ENCODE measurements at places on chromosomes 13 and 19.

DNA sequence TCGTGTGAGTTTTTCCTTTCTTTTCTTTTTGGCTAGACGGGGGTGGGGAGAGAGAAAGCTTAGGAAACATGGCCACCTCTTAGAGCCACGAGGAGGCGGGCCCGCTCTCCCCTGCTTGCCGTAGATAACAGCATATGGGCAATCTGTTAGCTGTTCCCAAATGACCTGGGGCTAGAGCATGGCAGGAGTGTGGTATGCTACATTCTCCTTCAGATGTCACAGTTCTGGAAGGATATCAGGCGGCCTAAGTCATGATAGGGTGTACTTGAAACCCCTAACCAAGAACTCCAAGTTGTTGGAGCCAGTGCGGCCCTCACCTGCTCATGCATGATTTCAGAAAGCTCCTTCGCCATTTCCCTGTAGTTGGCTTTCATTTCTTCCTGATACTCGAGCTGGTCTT, 44.3 kb upstream of the SLC15A1 start:
- no peak for DNase-seq

GRCh38 chr19:28831462-28831861, 381.5 kb downstream of the UQCRFS1 start:
- DNase-seq = no peak

GRCh38 chr13:47087841-47088240, 191.0 kb upstream of the HTR2A start:
- no peak for DNase-seq

- no peak for DNase-seq
These were observed 16.9 kb upstream of the CD22 start for GRCh38 chr19:35311901-35312665.

DNA sequence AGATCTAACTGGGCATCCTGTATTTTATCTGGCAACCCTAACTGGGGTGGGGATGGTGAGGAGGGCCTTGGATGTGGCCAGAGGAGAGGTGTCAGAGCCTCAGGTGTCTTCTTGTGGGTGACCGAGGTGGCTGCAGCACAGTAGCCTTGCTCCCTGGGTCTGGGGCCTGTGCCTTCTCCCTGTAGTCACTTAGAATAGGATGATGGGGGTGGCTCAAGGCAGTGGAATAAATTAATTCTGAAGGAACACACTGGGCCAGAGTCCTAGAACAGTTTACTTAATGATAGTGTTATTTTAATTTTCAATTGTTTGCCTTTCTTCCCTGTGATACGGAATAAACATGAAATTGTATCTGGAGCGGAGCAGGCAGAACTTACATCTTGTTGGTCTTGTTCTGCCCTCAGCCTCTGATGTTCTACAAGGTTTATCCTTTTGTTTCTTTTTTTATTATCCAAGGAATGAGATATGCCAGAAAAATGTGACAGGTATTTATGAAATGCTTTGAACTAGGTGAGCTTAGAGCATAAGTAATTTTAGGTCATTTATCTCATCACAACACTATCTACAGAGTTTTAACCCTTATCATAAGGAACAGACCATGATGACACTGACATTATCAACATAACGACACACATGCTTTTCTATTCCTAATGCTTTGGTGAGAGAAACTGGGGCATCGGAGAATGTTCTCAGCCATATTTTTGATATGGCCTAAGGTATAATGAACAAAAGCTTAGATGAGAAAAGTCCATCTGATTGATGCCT, 51.4 kb downstream of the LRCH1 start:
- no peak for DNase-seq

DNA sequence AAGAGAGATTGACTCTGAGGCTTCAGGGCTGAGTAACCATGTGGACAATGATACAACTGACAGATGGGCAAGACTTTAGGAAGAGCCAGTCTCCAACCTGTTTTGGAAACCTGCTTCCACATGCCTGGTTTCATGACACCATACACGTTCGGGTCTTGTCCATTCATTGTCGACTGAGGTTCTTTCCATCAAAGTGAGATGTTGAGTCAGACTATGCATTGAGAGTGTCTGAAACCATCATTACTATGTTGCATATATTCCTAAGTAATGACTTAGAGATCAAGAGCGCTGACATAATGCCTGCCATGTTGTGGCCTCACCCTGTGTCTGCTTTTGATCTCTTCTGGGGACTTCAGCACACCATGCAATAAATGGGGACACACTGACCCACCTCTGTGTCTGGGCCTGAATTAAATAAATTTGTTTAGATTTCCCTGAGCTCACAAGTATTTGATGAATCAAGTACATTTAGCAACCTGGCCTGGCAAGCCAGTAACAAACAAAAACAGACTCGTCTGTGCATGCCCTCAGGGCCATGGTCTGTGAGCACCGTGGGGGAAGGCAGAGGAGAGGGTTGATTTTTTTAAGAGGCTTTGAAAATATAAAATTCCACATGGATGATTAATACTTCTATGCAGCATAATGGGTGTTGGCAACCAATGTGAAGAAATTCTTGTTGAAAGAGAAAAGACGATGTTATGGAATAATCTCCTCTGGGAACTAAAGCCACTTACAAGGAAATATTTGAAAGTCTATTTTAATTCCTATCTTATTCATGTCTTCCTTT, 49.9 kb upstream of the UBAC2 start:
- no peak for DNase-seq

- DNase-seq = no peak
These were observed 12.4 kb upstream of the ELAVL1 start for GRCh38 chr19:8017808-8018207.

DNA sequence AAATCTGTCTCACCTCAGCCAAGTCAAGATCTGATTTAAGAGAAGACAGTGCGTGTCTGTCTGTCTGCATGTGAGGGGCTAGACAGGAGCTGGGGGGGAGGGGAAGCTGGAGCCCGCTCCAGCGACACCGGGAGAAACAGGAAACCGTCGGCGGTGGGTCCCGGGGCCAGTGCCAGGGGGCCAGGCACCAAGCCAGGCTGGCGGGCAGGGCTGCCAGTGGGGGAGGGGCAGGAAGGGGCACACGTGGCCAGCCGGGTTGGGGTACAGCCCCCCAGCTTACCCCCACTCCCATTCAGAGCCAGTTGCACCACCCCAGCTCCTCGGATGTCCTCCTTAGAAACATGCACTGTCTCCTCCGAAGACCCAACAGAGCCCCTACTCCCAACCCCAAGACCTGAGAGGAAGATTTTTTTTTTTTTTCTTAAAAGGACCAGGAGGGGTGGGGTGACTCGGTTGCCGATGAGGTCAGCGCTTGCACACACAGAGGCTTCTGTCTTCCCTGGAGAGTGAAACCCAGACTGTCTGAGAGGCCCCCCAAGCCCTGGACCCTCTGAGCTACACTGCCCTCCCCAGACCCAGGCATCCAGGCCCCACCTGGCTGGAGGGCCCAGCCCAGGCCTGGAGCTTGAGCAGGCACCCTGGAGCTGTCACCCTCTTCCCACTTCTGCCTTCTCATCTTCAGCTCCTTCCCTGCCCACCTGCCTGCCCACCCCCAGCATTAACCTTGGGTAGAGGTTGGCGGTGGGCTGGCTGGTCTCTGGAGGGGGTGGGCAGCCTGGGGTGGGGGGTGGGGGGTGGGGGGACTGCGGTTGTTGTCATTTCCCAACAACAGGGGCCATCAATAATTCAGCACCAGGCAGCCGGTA, 4.0 kb downstream of the ERF start:
- no peak for DNase-seq

DNA sequence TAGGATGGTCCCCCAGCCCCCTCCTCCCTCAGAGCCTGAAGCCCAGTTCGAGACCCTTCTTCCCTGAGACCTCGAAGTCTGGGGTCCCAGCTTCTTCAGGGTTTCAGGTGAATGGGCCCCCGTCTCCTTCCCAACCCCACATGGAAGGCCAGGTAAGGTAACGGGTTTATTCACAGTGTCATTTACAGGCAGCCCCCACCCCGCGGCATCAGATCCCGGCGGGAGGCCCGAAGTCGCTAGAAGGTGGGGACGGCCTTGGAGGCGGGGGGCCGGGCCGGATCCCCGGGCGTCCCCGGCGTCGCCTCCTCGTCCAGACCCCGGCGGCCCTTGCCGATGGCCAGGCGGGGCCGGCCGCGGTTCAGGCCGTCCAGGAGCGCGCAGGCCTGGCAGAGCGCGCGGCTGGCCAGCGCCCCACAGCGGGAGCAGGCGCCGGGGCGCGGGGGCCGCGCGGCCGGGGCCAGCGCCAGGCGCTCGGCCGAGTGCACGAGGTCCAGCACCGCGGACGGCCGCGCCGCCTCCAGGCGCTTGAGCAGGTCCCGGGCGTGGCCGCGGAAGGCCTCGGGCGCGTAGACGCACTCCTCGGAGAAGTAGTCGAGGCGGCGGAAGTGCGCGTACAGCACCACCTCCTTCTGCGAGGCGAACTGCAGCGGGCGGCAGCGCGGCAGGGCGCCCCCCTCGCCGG, 9.7 kb downstream of the CTU1 start:
- no peak for DNase-seq

DNA sequence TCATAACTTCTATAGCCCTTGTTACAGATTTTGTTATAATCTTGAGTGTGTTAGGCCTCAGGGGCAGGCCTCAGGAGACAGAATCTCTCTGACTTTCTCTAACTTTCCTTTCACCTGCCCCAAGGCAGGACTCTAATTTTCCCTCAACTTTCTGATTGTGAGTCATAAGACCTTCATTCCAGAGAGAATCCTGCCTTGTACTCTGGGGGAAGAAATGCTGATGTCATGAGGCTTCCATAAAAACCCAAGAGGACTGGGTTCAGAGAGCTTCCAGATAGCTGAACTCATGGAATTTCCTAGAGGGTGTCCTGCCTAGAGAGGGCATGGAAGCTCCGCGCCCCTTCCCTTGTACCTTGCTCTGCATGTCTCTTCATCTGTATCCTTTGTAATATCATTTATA, 5.3 kb upstream of the KBTBD6 start:
- no peak for DNase-seq

- DNase-seq = no peak
These were observed 3.8 kb downstream of the FXYD7 start for GRCh38 chr19:35146746-35147459.

DNA sequence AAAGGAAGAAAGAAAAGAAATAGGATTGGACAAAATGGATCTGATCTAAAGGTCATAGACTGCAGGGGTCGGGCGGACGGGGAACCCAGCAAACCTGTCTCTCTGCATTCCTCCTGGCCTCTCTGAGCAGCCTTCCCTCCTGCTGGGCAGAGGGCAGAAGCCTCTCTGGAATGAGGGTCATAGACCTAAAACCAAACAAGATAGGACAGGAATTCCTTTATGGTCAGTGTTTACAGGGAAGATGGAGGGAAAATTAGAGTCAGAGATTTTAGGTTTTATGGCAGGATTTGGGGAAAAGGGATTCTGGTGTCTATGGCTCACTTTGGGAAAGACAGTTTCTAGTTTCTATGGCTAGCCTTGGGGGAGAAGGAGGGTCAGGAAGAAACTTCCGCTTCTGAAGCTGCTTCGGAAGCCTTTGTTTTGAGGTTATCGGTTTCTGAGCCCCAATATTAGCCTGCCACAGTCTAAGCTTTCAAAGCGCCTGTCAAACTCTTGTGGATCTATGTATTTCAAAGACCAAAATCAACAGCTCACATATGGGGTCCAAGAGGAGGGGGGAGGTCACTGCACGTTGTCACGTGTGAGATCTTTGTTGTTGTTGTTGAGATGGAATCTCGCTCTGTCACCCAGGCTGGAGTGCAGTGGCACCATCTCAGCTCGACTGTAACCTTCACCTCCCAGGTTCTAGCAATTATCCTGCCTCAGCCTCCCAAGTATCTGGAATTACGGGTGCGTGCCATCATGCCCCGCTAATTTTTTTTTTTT, 18.9 kb upstream of the DPRX start:
- DNase-seq = no peak

- DNase-seq = no peak
These were observed 5.7 kb downstream of the POLR1D start for GRCh38 chr13:27627380-27627779.

GRCh38 chr19:7483720-7484201, 5.1 kb downstream of the PEX11G start:
- DNase-seq = no peak

- DNase-seq = no peak
These were observed 42.5 kb downstream of the NFIX start for GRCh38 chr19:13037731-13038130.

DNA sequence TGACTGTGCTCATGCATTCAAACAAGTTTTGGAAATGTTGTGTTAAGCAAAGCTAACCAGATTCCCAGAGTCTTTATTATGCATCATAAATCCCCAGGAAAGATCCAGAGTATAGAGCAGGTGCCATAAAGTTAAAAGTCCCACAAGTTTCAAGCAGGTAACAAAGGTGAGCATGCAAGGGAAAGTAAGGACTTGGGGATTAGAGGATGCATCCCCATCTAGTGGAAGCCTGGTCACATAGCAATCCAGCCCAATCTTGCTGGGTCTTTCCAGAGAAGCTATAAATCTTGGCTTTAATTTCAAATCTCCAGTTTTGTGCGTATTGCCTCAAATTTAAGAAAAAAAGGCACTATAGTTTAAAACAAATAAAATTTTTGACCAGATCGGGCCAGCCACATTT, 72.7 kb downstream of the ZNF254 start:
- no peak for DNase-seq

DNA sequence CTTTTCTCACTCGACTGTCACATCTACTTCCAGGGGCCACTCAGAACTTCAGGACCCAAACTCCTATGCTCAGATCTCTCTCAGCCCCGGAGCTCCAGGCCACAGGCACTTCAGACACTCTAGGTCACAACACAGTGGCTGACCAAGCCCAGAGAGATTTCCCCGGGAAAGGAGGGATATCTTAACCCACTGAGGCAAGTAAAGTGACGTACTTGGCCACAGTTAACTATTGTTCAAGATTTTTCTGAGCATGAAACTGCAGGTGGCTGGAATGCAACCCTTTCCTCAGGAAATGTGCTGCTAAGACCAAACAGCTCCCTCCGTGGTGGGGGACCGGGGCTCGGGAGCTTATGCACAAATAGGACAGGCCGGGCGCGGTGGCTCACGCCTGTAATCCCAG, 23.9 kb downstream of the OPA3 start:
- DNase-seq = no peak

GRCh38 chr13:99221567-99222239, 21.0 kb downstream of the UBAC2 start:
- no peak for DNase-seq

GRCh38 chr13:28173793-28174192, 35.4 kb downstream of the PAN3 start:
- no peak for DNase-seq

DNA sequence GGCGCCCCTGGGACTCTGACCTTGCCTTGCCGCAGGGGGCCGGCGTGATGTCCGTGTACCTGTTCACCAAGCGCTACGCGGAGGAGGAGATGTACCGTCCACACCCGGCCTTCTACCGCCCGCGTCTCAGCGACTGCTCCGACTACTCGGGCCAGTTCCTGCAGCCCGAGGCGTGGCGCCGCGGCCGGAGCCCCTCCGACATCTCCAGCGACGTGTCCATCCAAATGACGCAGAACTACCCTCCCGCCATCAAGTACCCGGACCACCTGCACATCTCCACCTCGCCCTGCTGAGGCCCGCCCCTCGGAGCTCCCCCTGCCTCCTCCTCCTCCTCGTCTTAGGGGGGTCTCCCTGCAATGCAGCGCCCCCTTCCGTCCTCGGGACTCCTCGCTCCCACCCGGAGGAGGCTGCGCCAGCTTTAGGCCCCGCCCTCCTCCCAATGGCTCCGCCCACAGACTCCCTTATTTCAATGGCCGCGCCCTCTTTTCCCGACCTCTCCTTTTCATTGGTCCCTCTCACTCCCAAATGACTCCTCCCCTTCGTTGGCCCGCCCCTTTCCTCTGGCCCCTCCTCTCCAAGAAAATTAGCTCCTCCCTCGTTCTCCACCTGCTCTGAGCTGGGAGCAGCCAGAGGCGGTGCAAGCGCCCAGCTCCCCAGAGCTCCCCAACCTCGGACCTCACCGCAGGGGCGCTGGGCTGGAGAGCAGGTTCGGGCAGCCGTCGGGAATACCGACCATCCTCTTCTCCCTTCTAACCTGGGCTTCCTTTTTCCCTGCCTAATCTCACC, 20.5 kb upstream of the CACNG8 start:
- no peak for DNase-seq

GRCh38 chr13:52158629-52159158, 703 bp downstream of the NEK3 start:
- no peak for DNase-seq

Measured in DMS 273 treated with DMSO at 0.1 percent for 48 hours (cell line).